NCI-H2029 treated with DMSO at 0.1 percent for 48 hours (cell line): ENCODE measurements at places on chromosomes 3 and 15.

DNA sequence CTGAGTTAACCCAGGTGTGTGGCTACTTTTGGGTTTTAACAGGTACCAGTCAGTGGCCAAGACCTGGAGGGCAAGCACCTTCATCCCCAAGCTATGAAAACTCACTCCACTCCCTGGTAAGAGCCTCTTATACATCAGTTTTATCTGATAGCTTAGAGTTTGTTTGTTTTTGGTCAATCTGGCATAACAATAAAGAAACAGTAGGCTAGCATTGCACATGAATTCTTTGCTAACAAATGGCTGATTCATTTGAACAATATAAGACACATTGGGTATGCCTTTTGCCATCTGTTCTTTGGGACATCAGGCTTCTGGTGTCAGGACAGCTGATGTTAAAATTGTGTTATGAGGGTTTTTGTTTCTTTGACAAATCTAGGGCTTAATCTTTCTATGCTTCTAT is 125.0 kb upstream of the CGNL1 start:
- DNase-seq: no peak

DNA sequence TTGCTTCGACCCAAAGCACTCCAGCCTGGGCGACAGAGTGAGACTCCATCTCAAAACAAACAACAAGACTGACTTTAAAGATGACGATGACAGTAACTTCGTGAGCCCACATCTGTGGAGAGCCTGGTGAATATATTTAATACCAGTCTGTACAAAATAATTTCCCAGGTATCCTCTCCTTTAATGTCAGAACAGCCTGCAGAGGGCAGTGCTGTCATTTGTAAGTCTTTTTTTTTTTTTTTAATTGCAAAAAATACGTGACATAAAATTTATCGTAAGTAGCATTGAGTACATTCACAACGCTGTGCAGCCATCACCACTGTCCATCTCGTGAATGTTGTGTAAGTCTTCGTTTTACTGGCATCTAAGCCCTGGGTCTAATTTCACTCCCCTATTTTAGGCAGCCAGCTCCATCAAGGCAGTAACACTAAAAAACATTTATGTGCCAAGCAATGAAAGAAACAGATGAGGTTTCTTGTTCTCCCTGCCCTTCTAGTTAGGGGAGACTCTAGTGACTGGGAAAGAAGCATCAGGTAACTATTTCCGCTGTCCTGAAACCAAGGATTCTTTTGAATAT is 1.4 kb downstream of the HTD2 start:
- DNase-seq: no peak

GRCh38 chr15:90337256-90337655 is 14.8 kb upstream of the ZNF774 start:
- DNase-seq: no peak

GRCh38 chr3:90091549-90091948 is 984.1 kb downstream of the EPHA3 start:
- DNase-seq: no peak

DNA sequence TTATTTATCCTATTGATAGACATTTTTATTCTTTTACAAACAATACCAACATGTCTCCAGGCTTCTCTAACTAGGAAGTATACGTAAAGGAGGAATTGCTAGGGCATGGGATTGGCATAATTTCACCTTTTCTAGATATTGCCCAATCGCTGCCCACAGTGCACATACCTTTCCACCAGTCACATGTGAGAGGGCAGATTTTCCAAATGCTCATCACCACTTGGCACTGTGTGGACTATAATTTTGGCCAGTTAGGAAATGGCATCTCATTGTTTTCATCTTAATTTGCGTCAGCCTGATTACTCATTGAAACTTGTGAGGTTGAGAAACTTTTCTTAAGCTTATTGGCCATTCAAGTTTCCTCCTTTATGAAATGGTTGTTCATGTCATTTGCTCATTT is 57.4 kb upstream of the POLR2M start:
- no peak for DNase-seq

DNA sequence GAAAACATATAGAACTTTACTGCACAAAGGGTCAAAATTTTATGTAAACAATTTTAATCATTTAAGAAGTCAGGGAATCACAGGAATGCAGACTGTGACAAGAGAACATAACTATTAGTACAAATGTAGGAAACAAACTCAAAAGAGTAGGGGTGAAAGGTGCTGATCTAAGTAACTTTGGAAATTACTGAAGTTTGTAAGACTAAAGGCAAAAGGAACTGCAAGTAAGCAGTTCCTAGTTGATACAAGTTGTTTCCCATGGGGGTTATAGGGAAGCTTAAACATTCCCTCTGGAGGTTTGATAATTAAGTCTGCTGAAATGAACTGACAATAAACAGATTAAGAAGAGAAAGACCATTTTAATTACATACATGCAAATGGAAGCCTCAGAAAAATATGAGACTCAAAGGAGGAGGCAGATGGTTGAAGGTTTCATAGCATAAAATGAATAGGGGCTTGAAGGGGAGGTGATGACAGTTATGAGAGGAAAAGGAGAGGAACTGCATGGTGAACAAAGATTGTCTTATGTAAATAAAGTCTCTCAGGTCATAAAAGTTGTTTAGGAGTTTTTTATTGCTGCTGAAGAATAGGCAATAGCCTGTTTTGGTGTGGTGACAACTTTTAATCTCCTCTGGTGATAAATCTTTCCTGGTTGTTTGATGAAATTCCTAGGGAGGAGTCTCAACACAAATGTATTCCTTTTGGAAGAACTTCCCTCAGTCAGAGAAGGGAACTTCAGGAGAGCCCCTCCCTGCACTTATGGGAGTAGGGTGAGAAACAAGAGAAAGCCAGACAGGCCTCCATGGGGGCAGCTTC is 17.1 kb downstream of the SETMAR start:
- no peak for DNase-seq

GRCh38 chr3:29914861-29915524 is 634.1 kb downstream of the RBMS3 start:
- no peak for DNase-seq

DNA sequence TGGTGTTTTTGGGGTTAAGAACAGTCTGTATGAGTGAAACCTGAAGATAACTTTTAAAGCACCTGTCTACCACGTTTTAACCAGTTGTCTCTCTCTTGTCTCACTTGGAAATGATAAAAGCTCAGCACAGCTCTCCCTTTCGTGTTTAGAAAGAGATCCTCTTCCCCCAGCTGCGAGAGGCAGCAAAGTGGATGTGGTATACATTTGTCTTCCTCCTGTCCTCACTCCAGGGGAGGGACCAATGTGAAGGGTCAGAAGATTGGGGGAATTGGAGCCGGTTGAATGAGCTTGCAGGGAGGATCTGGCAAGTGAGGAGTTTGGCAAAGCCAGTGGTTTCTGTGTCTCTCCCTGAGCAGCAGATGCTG is 14.6 kb downstream of the SMAD6 start:
- DNase-seq: no peak

DNA sequence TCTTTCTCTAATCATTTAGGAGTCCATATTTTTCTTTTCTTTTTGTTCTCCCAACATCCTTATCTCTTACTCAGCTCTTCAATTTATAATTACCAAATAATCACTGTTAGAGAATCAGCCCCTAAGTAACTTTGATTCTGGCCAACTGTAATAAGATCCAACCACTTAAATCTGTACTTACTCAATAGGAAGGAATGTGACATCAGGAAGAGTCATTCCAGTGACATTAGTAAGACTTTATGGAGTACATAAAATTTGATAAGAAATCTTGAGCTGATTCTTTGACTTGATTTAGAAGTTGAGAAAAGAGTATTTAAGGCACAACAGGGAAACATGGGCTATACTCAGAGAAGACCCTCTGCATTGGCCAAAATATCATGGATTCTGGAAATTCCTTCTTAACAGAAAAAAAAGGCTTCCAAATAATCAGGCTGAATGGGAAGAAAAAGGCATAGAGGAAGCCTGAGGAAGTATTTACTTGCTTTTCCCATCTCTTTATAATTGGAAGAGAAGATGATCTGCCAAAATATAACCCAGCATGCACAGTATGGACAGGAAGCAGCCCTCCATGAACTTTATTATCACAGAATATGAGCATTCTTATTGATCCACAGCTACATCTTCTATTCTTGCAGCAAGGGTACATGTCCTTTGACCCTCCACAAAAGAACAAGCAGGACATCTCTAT is 289.7 kb upstream of the TPRG1 start:
- no peak for DNase-seq

- no peak for DNase-seq
These were observed 65.8 kb upstream of the ZBTB38 start for GRCh38 chr3:141302364-141303141.

GRCh38 chr3:168424059-168424734 is 328.5 kb upstream of the GOLIM4 start:
- DNase-seq: no peak

- DNase-seq: no peak
These were observed 627.5 kb upstream of the LMCD1 start for GRCh38 chr3:7874116-7874515.
